ENCODE measurements at places on chromosomes 2 and 18. TPM values are rescaled to one million over a fixed set of nuclear protein-coding genes. Genes with fewer than 3 reads are reported as not detected.

The MAB21L4 gene
- not detected for total RNA-seq

The DNAJC27 gene
- total RNA-seq, result 5.0 TPM

The SCN9A gene
- 1.3 TPM for total RNA-seq

The CD28 gene
- total RNA-seq, result not detected

The ALPP gene
- total RNA-seq, result not detected

The APCDD1 gene
- total RNA-seq, result 9.2 TPM

The SLC40A1 gene
- 5.2 TPM for total RNA-seq

The SLC14A1 gene
- total RNA-seq, result 0.49 TPM

The SERPINB11 gene
- not detected for total RNA-seq

The CNTNAP5 gene
- not detected for total RNA-seq

The ZNF2 gene
- 5.7 TPM for total RNA-seq

The FOXI3 gene
- not detected for total RNA-seq

The GALNT5 gene
- total RNA-seq, result 4.2 TPM

The VWC2L gene
- not detected for total RNA-seq

The GPAT2 gene
- total RNA-seq, result 8.5 TPM

The TMEM247 gene
- not detected for total RNA-seq

The CARF gene
- total RNA-seq, result 3.7 TPM

The RBM44 gene
- total RNA-seq, result not detected

The LGALSL gene
- total RNA-seq, result 15.0 TPM

The CHRNG gene
- not detected for total RNA-seq

The IL36RN gene
- total RNA-seq, result not detected

The RFX8 gene
- 1.8 TPM for total RNA-seq

The SCYGR4 gene
- total RNA-seq, result not detected

The TDRD15 gene
- total RNA-seq, result not detected

The IL36B gene
- not detected for total RNA-seq

The IL18R1 gene
- 4.5 TPM for total RNA-seq

The FAP gene
- total RNA-seq, result 12.8 TPM

The SERPINB13 gene
- total RNA-seq, result not detected

The PTRHD1 gene
- total RNA-seq, result 66.3 TPM

The PCGF1 gene
- 8.6 TPM for total RNA-seq

The LRP2 gene
- not detected for total RNA-seq

The SLC39A6 gene
- total RNA-seq, result 46.2 TPM

The C2orf92 gene
- total RNA-seq, result not detected

The CYP26B1 gene
- total RNA-seq, result 11.3 TPM

The FAM124B gene
- 1.8 TPM for total RNA-seq

The SCLY gene
- total RNA-seq, result 14.6 TPM

The GNLY gene
- total RNA-seq, result not detected

The C1QL2 gene
- not detected for total RNA-seq

The CHRND gene
- total RNA-seq, result not detected

The REEP1 gene
- total RNA-seq, result not detected

The LAMA1 gene
- total RNA-seq, result 26.7 TPM

The GKN1 gene
- total RNA-seq, result not detected

The MMADHC gene
- 139 TPM for total RNA-seq

The TTL gene
- total RNA-seq, result 27.8 TPM

The MGAT5 gene
- total RNA-seq, result 62.7 TPM

The UGT1A4 gene
- not detected for total RNA-seq

The ESCO1 gene
- total RNA-seq, result 10.5 TPM

The SPATA3 gene
- total RNA-seq, result not detected

The ONECUT2 gene
- total RNA-seq, result not detected

The HSBP1L1 gene
- total RNA-seq, result 4.7 TPM

The STK25 gene
- total RNA-seq, result 268 TPM

The FNDC4 gene
- 15.6 TPM for total RNA-seq

The LCT gene
- not detected for total RNA-seq

The GCFC2 gene
- 27.1 TPM for total RNA-seq

The LAMA3 gene
- 1.8 TPM for total RNA-seq

The THSD7B gene
- not detected for total RNA-seq
